ENCODE measurements at places on chromosomes 2 and 18.

GRCh38 chr18:78999939-79000338 lies 20.3 kb downstream of the SALL3 start:
- DNase-seq: no peak

GRCh38 chr2:189008555-189009262 lies 34.5 kb downstream of the COL3A1 start:
- DNase-seq: no peak

GRCh38 chr2:238376884-238377391 lies 49.8 kb upstream of the ASB1 start:
- DNase-seq: no peak

- DNase-seq: no peak
These were observed 8.2 kb downstream of the SRSF7 start for GRCh38 chr2:38742797-38743559.

DNA sequence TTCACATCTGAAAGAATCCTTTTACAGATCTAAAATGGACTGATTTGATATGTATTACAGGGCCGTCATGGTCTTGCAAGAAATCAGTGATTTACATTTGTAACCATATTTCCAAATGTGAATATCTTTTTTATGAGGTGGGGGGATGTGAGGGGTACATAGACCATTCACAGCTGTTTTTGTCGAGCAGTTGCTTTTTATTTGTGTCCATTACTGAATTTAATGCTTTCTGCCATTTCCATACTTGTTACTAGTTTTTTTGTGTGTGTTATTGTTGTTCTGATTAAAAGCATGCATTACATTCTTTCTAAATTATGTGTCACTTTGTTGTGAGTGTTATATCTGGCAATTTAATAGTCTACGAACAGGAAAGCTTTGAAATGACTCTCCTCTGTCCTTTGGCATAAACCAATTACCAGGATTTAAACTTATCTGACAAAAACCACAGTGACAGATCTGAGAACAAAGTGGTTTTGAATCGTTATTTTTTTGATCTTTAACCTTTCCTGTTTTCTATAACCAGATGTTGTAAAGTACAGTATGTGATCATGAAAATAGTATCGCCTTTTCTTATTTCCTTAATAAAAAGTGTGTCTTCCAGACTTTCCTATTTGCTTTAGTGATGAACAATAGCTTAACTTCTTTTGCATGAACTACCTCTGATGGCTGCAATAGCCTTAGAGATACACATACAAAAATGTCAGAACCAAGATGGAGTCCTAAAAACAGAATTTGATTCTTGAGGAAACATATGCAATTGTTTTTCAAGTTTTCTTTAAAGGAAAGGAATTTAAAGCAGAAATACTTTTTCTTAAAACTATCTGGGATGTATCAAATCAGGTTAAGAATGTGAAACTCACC lies 354.2 kb upstream of the ACVR2A start:
- no peak for DNase-seq

DNA sequence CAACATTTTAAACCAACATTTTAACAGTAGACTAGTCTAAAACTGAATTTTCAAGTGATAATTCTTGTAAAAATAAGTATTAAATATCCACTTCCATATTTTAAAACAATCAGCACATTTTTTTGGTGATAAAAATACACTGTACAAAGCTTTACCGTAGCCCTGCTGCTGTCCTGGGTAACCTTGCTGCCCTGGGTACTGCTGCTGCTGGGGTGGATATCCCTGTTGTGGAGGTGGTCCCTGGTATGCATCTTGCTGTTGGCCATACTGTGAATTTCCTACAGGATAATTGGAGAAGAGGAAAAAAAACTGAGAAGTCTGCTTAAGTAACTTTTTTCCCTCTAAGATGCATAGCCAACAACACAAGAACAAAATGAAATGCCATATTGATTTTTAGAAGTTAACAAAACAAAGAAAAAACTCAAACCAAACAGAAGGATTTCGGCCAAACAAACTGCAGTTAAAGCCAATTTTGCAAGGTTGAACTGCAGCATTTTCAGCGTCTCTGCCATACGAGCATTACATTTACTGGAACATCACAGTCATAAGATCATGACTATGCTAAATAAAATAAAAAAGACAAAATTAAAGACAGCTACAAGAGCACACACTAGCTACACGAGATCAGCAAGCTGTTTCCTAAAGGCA lies 55.4 kb downstream of the SS18 start:
- no peak for DNase-seq

DNA sequence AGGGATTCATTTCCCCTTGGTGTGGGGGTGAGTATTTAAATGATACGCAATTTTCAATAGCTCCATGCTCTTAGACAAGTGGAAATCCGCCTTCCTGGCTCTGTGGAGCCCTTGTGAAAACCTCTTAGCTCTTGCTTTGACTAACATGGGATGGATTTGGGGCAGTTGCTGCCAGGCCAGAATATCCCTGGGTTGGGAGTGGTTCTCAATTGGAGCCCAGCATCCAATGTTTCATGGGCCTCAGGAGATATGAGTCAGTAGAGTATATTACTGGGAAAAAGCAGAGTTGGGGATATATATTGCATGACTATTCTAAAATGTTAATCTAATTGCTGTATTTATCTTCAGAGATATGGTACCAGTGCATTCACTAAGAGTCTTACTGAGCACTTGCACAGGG lies 104.4 kb upstream of the IL1R2 start:
- DNase-seq: no peak

All from CD4-positive, alpha-beta T cell (primary cell).